ENCODE measurements at places on chromosomes 13 and 19. TPM values are rescaled to one million over a fixed set of nuclear protein-coding genes. Genes with fewer than 3 reads are reported as not detected.

The KMT5C gene
- polyA plus RNA-seq, result 7.4 TPM

The TNFSF13B gene
- polyA plus RNA-seq, result 1.1 TPM

The LPAR2 gene
- polyA plus RNA-seq, result 7.3 TPM

The PDX1 gene
- polyA plus RNA-seq, result not detected

The STOML3 gene
- not detected for polyA plus RNA-seq

The TUBA3C gene
- polyA plus RNA-seq, result not detected

The UGGT2 gene
- 12.5 TPM for polyA plus RNA-seq
